ENCODE measurements at places on chromosomes 5 and 9.

- no peak for DNase-seq
These were observed 110.2 kb downstream of the DAPK1 start for GRCh38 chr9:87607859-87608258.

- no peak for DNase-seq
These were observed 653.7 kb downstream of the NR2F1-AS1 start for GRCh38 chr5:92927291-92927778.

DNA sequence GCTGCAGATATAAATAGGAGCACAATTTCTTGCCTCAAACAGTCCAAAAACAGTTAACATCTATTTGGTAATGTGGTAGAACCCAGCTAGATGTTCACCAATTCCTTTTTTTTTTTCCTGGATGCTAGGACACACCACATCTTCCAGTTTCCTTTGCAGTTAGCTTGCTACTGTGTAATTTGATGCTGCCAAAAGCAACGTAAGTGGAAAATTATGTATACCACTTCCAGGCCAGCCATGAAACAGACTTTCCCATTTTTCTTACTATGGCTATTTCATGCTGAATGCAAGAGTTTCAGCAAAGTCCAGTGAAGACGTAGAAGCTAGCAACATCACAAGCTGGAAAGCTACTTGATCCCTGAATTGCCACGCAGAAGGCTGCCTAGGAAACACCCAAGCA is 667.2 kb downstream of the TLE1 start:
- DNase-seq, result no peak

DNA sequence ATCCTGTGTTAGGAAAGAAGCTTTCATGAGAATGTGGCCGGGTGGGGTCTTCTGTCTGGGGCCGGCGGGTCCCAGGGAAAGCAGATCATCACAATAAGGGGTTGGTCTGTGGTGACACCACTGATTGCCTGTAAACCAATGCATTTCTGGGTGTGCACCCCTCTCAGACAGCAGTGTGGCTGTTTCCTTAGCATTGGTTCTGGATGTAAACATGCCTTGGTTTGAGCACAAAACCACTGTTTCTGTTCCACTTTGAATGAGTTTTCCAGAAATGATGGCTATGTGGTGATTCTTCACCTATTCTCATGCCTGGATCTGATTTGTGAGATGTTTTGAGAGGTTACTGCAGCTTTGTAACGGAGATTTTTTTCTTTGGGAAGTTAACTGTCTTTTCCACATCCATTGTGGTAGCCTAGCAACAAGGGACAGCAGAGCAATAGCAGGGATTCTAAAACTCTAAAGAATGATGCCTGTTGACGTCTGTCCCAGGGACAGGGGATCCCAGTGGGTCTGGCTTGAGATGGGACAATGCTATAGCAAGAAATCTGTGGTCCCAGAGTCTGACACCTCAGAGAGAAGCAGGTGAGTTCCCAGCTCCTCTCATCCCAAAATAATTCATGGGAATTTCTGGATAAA is at the start of gene CCDC192:
TSS of gene CCDC192 (plus strand) at position 466 of the 636 bp plus-strand sequence. CDS start at position 521, 55 bp downstream.
- no peak for DNase-seq

DNA sequence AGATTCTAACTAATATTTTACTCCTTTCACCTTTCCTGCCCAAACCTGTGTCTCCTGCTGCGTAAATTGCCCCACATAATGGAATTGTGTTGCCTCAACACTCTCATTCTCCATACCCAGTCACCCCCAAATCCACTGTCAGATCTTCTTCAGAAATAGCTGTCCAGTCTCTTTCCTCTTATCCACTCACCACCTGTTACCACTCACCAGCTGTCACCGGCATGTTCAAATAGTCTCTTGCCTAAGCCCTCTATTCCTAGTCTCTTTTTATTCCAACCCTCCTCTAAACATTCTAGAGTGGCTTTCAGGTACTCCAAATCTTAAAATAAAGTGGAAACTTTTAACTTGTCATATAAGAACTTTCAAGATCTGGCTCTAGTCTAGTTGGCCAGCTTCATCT is 262.0 kb upstream of the FBXL7 start:
- no peak for DNase-seq

- no peak for DNase-seq
These were observed 162.9 kb upstream of the DAB2 start for GRCh38 chr5:39587675-39588074.

- DNase-seq, result no peak
These were observed 81.9 kb upstream of the ADAMTS2 start for GRCh38 chr5:179427032-179427675.

DNA sequence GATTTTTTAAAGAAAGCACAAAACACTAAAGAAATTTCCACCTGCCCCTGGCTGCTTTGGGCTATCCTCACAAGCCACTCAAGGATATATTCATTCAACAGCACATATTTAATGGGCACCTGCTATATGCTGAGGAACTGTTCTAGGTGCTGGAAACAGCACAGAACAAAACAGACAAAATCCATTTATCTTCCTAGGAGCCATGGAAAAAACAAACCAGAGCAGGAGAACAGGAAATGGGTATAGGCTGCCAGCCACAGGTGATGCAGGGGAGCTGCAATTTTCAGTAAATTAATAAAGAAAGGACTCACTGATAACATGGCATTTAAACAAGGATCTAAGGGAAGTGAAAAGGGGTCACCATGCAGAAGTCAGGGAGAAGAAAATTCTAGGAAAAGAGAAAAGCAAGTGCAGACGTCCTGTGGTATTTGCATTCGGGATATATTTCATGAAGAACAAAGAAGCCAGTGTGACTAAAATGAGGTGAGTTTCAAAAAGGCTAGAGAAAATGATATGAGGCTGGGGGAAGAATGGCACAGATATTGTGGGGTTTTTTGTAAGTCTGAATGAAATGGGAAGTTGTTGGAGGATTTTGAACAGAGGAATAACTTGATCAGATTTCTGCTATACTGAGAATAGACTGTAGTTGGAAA is 152.2 kb downstream of the ADAMTSL1 start:
- no peak for DNase-seq

DNA sequence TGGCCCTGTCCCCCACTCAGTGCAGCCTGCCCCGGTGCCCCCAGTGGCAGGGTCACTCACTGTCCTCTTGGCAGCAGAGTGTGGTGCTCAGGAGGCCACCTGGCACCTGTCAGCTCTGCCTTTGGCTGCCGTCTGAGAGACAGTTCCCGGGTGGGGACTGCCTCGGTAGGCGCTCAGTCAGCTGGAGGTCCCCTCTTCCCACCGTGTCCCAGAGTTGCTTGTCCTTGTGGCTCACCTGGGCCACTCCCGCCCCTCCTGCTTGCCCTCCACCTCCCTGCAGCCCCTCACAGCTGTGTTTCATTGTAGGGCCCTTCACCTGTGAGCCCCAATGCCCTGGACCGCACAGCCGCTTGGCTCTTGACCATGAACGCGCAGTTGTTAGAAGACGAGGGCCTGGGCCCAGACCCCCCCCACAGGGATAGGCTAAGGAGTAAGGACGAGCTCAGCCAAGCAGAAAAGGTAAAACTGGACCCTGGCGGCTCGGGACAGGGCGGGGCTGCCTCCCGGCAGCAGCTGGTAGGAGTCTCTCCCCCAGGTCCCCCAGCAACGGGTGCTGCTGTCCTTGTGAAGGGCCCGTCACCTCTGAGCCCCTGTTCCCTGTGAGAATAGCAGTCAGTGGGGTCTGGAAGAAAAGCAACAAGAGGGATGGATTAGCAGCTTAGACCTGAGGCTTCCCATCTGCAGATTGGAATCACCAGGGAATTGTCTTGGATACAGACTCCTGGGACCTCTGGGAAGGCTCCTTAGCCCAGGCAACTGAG is 122.7 kb downstream of the DAB2IP start:
- DNase-seq, result no peak

DNA sequence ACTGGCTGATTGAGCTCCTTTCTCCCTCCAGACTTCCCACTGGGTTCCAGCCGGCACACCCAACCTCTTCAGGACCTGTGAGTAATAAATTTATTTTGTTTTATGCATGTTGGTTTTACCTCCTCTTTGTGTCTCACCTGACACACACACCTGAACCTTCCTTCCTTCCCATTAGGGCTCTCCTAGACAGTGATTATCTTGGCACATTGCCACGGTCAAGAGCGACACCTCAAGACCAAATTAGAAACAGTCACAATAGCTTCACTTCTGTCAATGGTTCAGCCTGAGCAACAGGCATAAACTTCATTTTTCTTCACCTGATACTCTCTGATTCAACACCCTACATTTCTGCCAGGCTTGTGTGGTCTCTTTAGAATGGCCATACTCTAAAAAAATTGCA is 296.3 kb upstream of the SMARCA2 start:
- DNase-seq, result no peak

DNA sequence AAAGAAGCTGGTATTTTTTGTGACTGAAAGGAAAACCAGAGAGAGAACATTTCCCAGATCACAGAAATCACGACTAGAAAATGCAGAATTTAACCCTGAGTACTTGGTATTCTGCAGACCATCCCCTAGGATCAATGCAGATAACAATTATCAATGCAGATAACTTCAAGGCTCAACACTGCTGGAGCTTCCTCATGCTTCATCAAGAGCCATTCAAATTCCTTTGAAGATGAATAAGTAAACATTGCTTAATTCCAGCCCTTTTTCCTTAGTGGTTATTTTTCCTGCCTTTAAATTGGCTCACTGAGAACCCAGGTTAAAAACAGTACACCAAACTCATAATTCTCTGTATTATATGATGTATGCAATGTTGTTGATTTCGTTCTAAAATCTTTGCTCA is 370.1 kb upstream of the TLE4 start:
- DNase-seq, result no peak

- no peak for DNase-seq
These were observed 20.9 kb downstream of the RFK start for GRCh38 chr9:76373173-76373783.

DNA sequence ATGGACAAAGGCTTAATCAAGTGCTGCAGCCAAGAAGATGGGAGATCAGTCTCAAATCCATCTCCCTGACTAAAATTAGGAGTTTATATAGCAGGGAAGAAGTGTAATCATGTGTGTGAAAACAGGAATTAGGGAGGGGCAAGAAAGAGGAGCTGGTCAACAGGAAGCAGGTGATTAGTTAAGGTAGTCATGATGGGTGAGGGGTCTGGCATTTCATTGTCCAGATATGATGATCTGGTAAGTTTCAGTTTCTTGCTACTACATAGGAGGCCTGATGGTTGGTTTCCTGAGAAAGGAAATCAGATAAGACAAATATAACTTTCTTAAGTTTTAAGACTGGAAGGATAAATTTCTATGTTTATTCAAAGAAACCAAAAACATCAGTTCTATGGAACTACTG is 455.6 kb upstream of the GRAMD2B start:
- DNase-seq, result no peak

GRCh38 chr5:105956456-105957196 is 1714.1 kb downstream of the EFNA5 start:
- DNase-seq, result no peak

DNA sequence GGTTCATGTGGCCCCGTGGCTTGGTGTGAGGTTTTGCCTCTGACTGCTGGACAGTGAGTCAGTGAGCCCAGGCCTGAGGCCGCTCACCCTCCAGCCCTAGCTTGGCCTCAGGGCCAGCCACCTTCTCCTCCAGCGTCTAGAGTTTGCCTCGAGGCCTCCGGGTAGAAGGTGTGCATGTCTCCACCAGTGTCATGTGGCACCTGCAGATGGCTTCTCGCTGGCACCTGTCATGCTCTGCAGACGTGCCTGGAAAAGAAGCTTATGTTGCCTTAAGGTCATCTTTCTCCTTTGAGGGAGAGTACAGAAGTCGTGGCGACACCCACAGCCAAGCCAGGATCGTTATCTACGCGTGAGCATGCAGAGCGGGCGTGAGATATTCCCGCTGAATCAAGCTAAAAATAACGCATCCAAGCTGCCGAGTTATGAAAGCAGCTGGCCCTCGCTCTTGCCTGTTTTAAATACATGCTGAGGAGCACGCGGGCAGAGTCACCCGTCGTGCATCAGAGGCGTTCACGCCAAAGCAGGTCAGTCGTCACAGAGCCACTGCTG is 79.7 kb upstream of the FCN2 start:
- no peak for DNase-seq

GRCh38 chr5:146860213-146860893 is 18.2 kb downstream of the PPP2R2B start:
- no peak for DNase-seq

DNA sequence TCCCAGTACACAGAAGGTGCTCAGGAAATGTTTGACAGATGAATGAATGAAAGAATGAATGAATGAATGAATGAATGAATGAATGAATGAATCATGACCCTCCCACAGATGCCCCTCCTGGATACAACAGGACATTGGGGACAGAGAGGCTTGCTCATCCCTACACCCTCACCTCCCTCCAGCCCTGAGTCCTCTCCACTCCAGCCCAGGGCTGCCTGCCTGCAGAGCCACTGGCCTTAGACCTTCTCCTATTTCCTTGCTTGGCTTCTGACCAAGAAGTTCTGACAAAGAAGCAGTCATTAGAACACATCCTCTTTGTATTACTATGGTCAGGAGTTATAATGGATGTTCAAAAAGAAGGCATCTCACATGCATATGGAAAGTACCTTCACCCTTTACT is 240.7 kb upstream of the DAPK1 start:
- no peak for DNase-seq

- no peak for DNase-seq
These were observed 58.7 kb upstream of the PRR16 start for GRCh38 chr5:120405286-120405864.

Measured in activated CD4-positive, alpha-beta T cell treated with anti-CD3 and anti-CD28 coated beads, Interleukin-2, amount 50 U/mL, for 1 hour (primary cell).